ENCODE measurements at places on chromosomes 7 and 10.

DNA sequence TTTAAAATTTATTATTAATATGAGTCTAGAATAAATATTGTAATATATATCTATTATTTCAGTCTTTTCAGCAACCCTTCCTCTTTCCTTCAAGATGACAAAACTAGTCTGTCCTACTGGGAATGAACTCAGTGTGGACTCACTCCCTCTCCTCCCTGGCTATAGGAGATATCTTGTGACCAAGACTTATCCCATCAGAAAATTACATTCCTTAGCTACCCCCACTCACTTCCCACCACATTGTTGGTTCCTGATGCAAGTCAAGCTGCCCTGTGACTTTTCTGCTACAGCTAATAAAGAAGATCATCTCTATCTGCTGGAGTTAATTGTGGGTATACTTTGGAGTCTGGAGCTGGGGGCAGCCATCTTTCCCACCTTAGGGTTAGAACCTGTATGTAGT is 28.0 kb upstream of the MCU start:
- DNase-seq, result no peak

DNA sequence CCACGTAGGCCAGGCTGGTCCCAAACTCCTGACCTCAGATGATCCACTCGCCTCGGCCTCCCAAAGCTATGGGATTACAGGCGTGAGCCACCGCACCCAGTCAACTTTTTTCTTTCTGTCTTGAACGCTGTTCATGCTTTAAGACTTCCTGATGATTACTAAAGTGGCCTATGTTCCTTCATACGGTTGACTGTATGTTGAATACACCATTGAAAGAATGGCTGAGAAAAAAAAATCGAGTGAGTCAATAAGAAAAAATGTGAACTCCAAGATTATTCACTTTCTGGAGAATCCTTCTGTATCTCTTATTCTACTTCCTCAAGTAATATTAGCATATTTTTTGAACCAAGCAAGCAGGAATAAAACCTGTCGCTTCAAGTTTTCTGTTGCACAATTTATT is 955.0 kb downstream of the GATA3 start:
- no peak for DNase-seq

DNA sequence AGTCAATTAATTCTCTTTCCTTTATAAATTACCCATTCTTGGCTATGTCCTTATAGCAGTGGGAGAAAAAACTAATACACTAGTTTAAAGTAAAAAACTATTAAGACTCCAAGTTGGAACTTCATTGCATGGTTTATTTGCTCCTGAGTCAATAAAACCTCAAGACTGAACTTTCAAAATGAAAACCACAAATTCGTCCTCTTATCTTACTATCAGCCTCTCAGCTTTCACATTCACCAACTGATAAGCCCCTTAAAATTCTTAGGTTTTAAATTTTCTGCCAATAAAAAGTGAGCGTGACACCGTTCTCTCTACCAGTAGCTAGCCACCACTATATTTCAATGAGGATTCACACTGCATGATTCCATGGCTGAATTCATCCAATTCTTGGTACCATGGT is 346.4 kb upstream of the NPSR1 start:
- no peak for DNase-seq

GRCh38 chr10:52994370-52994769 is 221.8 kb upstream of the MBL2 start:
- DNase-seq, result no peak

- no peak for DNase-seq
Measured at GRCh38 chr10:6612371-6612770, 32.3 kb upstream of the PRKCQ start.

DNA sequence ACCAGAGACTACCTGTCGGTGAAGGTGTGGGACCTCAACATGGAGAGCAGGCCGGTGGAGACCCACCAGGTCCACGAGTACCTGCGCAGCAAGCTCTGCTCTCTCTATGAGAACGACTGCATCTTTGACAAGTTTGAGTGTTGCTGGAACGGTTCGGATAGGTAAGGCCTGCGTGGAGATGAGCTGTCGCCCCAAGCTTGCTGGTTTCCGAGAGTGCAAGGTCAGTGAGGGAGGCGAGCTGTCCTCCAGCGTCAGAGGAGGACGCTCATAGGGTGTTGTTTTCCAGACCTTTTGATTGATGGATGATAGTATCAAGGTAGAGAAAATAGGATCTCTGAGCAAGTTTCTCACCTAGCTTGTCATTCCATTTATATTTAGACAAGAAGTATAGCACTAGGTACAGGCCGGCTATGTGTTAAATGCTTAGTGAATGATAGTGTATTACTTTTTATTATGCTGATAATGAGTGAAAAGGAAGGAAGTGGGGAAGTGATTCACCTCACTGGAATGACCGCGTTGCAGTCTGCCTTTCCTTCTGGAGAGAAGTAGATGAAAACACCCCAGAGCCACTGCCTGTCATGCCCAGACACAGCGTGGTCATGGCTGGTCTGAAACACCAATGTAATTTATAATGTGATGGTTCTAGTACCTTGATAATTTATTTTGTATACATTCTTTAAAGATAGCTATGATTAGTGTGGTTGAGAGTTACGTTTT is 33.9 kb downstream of the BNIP3 start:
- peak; percentile 60 for DNase-seq

- DNase-seq, result peak; percentile 26
Measured at GRCh38 chr7:132709971-132710567, 133.8 kb upstream of the PLXNA4 start.

DNA sequence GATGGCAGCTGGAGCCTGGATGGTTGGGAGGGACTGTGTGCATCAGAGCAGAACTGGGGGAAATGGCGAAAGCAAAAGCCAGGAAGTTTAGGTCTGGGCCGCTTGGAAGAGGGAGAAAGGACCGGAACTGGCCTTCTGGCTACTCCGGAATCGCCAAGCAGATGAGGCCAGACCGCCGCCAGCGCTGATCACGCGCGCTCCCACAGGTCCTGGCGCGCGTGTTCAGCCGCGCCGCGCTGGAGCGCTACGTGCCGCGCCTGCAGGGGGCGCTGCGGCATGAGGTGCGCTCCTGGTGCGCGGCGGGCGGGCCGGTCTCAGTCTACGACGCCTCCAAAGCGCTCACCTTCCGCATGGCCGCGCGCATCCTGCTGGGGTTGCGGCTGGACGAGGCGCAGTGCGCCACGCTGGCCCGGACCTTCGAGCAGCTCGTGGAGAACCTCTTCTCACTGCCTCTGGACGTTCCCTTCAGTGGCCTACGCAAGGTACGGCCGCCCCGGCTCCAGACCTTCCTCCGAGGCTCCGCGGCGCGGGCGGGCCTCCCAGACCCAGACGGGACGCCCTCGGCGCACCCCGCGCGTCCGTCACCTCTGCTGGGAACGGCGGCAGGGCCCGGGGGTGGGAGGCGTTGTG is 2.0 kb downstream of the CYP26C1 start:
- DNase-seq, result no peak

DNA sequence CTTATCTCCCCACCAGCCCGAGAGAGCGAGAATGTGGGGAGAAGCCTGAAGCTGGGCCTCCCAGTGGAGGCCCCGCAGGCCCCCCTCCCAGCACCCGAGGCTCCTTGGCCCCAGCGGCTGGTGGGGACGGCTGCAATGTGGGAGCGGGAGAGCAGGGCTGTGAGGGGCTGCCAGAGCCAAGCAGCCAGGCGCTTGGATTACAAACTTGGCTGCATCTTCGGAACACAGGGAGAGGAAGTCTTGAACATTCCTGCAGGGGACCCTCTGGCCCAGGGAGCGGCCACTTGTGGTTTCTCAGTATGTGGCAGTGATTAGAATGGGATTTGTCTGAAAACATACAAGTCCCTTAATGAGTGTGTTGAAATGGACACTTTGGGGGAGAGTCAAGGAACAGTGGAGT is 23.2 kb downstream of the ELN start:
- DNase-seq, result no peak

- no peak for DNase-seq
Measured at GRCh38 chr7:19413443-19413965, 268.3 kb upstream of the FERD3L start.

DNA sequence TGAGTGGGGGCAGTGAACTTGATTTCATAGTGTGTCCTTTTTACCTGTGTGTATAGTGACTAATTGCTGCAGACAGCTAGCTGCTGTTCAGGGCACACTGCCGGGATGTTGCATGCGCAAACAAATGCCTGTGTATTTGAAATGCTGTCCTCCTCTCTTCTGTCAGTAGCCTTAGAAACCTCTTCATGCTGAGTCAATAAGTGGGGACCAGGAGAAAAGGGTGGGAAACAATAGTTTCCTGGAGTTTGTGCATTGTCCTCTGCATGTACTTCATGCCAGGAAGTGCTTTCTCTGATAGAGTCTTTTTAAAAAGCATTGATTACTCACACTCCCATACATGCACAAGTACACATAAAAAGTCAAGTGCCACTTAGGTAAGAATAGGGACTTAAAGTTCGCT is 1183.7 kb upstream of the CELF2 start:
- DNase-seq, result no peak

- no peak for DNase-seq
Measured at GRCh38 chr10:8712656-8713055, 658.2 kb downstream of the GATA3 start.

- no peak for DNase-seq
Measured at GRCh38 chr10:74909670-74910069, 83.3 kb downstream of the KAT6B start.

- DNase-seq, result no peak
Measured at GRCh38 chr10:67807855-67808456, 30.0 kb downstream of the DNAJC12 start.

GRCh38 chr7:128403676-128404075 is 6.1 kb downstream of the IMPDH1 start:
- no peak for DNase-seq

GRCh38 chr7:128000048-128000447 is 31.2 kb downstream of the LRRC4 start:
- DNase-seq, result no peak

DNA sequence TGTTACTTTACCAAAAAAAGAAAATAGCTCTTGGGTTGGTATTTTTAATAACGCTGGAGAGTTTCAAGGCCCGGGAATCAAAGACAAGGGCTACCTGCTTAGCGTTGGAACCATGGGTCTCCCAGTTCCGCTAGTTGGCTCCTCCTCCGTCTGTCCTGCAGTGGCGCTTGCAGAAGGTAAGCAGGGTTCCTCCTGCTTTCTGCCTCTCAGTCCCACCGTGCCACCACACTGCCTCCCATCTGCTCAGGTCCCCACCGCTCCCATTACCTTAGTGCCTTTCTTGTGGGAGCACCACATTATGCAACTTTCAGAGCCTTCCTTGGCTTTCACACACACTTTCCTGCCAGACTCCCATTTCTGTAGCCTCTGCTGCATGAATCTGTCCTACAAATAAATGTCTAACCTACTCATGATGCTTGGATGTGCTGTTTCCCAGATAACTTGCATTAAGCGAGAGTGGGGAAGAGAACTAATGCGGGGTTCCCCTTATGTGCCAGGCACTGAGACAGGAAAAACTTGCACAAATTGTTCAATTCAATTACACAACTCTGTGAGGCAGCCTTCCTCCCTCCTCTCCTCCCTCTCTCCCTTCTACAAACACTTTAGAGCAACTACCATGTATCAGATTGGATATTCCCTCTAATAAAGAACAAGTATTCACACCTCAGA is 124.5 kb downstream of the AOAH start:
- DNase-seq, result no peak

GRCh38 chr10:103814626-103815370 is 40.6 kb downstream of the SH3PXD2A start:
- no peak for DNase-seq

DNA sequence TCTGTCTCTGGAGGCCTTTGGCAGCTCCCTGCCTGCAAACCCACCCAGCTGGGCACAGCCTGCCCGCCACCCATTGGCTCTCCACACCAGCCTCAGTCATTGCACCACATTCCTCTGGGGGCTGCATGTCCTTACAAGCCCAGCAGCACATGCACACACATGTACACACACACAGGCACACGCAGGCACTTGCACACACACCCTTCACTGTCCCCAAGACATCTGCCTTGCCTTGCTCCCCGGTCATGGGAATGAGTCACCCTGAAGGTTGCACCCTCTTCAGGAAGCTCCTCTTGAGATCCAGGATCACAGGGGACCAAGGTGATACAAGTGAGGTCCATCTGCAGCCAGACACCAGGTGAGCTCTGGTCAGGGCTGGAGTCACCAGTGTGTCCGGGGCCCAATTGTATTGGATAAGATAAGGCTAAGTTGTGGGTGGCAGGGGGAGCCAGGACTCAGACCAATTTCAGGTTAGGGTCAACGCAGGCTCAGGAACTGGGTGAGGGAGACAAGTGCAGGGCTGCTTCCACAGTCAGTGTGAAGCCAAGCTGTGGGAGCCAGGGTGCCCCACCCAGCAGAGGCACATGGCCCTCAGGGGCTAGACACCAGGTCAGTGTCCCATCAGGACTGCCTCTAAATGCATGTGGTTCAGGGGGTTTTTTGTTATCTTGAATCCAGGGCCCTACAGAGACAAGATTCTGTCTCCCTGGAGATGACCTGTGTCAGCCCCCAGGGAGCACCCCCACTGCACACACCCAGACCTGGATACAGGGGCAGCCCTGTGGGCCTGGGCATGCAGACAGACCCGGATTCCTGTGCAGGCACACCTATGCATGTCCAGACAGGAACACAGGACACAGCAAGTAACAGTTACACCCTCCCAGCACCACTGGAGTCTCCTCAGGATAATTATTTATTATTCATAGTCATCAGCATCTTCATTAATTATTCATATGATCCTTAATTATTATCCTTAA is 33.8 kb downstream of the KCNH2 start:
- no peak for DNase-seq

DNA sequence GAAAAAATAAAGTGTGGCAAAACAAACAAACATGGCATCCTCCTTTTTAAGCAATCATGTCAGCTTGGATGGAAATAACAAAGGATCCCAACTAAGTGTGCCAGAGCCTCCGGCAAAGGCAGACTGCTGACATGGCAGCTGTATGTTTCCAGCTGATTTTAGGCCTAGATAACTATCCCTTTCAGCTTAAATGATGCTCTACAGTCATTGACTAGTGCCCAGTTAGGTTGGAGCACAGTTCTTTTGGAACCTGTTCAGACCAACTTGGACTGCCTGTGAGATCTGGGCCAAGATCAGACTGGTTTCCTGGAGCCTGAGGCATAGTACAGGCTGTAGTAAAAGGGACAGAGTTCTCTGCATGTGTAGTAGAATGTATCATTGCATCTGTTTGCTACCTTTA is 128.7 kb downstream of the DYNC1I1 start:
- DNase-seq, result no peak

GRCh38 chr10:110547139-110547761 is 20.2 kb upstream of the SMC3 start:
- DNase-seq, result no peak

GRCh38 chr10:68957284-68957615 is 1.3 kb downstream of the DDX21 start:
- no peak for DNase-seq

GRCh38 chr10:113028456-113029440 is 78.7 kb downstream of the TCF7L2 start:
- DNase-seq, result no peak

- no peak for DNase-seq
Measured at GRCh38 chr7:141704112-141704511, 2.1 kb upstream of the DENND11 start.

GRCh38 chr7:26127411-26127810 is 24.6 kb upstream of the NFE2L3 start:
- DNase-seq, result no peak

DNA sequence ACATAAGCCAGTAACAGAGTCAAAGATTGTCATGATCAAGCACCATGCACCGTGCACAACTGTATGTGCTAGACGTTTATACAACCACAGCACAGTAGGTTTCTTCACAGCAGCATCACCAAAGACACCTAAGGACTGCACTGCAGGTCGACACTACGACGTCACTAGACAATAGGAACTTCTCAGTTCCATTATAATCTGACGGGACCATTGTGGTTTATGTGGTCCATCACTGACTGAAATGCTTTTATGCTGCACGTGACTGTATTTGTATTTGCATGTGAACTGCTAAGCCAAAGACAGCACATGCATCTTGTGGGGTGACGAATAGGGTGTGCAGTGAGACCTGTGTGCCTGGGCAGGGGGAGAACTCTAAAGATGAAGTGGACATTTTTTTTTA is 164.9 kb downstream of the PARD3 start:
- DNase-seq, result no peak

All from non-pigmented ciliary epithelial cell (primary cell).